ENCODE measurements at places on chromosomes 2 and 18.

- DNase-seq, result no peak
Measured at GRCh38 chr2:118122594-118123281, 34.5 kb downstream of the INSIG2 start.

DNA sequence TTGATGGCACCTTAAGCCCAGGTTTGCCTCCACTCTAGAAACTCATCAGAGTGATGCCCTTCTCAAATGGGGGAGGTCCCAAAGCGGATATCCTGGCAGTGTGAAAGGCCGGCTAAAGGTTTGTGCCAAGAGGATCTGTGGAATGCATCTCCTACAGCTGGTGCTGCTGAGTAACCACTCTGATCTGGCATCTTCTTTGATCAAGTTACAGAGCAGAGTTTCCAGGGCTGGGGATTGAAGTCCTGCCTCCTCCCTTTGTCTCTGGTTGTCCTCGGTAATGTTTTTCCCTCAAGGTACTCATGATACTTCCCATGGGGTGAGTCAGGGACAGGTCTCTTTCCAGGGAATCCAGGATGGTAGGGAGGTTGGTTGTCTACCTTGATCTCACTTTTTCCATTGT, 24.6 kb downstream of the PRKRA start:
- DNase-seq, result no peak

- no peak for DNase-seq
Measured at GRCh38 chr2:85011747-85012146, 40.8 kb downstream of the KCMF1 start.

DNA sequence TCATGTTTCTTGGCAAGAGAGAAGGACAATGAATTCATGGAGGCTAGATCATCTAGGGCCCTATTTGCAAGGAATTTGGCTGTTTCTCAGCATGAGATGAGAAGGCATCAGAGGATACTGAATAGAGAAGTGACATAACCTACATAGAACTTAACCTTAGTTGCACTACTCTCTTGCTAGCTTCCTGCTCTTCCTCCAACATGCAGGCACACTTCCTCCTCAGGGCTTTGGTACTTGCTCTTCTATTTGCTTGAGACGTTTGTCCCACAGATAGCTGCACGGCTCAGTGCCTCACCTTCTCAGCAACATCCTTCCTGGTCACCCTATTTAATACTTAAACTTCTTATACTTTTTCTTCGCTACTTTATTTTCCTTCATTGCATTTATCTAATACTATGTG, 20.0 kb upstream of the LANCL1 start:
- DNase-seq, result no peak

GRCh38 chr2:124286089-124286783, 261.1 kb downstream of the CNTNAP5 start:
- DNase-seq, result no peak

DNA sequence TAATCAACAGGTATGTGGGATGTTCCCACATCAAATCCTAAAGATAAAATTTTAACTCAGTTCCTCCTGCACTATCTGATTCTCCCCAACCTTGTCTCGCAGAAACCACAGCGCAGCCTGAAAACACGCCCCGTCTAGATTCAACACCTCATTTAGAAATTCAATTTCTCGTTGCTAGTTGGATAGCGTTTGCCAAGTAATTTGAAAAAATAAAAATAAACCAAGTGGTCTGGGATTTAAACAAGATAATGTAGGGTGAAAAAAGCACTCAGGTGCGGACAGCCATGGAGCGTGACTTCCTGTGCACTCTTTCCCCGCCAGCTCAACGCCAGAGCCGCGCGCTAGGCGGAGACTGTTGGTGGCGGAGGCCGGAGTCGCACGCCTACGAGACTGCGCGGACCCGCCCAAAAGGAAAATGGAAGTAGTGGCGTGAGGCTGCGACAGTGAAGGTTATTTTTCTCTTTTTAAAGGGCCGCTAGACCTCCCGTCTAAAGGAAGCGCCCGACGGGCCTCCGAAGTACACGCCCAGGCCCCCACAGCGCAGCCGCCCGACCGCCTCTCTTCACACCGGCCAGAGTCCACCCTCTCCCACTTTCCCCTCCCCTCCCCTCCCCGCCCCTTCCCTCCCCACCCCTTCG, 615 bp upstream of the CCNT2 start:
- DNase-seq, result peak; percentile 81

DNA sequence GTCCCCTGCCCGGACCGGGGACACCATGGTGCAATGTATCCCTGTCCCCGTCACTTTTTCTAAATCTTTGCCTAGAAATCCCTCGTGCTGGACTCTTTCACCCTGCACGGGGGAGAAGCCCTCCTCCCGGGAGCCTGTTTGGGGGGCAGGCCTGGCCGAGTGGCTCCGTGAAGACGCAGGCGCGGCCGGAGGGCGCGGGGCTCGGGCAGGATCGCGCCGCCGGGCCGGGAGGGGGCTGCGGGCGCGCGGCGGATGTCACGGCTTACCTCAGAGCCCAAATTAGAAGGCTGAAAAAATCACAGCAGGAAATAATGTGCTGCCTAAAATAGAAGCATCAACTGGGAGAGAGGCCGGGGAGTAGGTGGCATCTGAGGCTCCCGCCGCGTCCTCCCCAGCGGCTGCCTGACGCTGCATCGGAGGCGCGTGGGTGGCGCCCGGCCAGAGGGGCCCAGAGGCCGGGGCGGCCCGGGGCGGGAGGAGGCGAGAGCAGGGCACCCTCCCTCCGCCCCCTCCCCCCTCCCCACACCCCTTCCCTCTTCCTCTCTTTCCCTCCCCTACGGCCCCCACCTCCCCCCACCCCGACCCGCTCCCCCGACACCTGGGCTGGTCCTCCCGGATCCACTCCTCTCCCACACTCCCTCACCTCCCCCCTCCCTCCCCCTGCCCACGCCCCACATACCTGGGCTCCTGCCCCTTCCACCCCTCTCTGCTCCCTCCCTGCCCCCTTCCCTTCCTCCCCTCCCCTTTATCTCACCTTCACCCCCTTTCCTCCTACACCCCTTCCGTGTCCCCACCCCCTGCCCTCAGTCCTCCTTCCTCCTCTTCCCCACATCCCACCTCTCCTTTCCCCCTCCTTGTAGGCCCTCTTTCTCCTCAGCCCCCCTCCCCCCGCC, 51.9 kb downstream of the SLC4A1AP start:
- no peak for DNase-seq

GRCh38 chr18:58844871-58845270, 19.8 kb upstream of the ZNF532 start:
- DNase-seq, result no peak

GRCh38 chr2:109257653-109258052, 128.6 kb downstream of the SH3RF3 start:
- DNase-seq, result no peak

All from activated B cell treated with CpG ODN at 0.5 μM for 24 hours (primary cell).